ENCODE measurements at places on chromosomes 7 and 10.

- no peaks in the 10 kb centered on the region for H3K36me3 ChIP-seq
- H3K4me1 ChIP-seq, result peaks cover 5% of the 10 kb centered on the region
- DNase-seq, result no peak
- H3K27me3 ChIP-seq, result no peaks in the 10 kb centered on the region
Measured at GRCh38 chr7:131655447-131655846, 99.0 kb upstream of the PODXL start.

DNA sequence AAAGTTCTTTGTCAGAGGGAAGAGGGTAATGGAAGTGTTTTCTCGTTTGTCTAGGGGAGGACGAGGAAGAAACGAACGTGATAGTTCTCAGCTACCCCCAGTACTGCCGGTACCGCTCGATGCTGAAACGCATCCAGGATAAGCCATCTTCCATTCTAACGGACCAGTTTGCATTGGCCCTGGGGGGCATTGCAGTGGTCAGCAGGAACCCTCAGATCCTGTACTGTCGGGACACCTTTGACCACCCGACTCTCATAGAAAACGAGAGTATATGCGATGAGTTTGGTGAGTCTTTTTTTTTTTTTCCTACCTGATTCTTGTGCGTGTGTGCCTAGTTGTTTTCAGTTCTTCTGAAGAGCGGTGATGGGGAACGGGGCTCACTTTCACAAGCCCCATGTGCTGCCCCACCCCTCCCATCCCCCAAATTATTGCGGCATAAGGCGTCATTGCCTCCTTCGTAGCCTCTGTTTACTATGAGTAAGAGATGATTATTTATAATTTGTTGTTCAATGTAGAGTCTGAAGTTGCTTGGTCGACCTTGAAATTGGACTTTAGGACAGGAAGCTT is 98.6 kb downstream of the ARID5B start:
- H3K36me3 ChIP-seq, result no peaks in the 10 kb centered on the region
- H3K27me3 ChIP-seq, result no peaks in the 10 kb centered on the region
- no peak for DNase-seq
- no peak overlapping the region for H3K4me3 ChIP-seq
- H3K27ac ChIP-seq, result no peak overlapping the region

- no peaks in the 10 kb centered on the region for H3K4me1 ChIP-seq
- no peak overlapping the region for H3K4me3 ChIP-seq
- H3K36me3 ChIP-seq, result no peaks in the 10 kb centered on the region
- peaks cover 50% of the 10 kb centered on the region for H3K27me3 ChIP-seq
- DNase-seq, result no peak
Measured at GRCh38 chr10:15469111-15469510, 98.0 kb upstream of the FAM171A1 start.

- H3K27ac ChIP-seq, result no peak overlapping the region
- H3K4me1 ChIP-seq, result no peaks in the 10 kb centered on the region
- DNase-seq, result no peak
- H3K27me3 ChIP-seq, result no peaks in the 10 kb centered on the region
- H3K4me3 ChIP-seq, result no peak overlapping the region
- no peaks in the 10 kb centered on the region for H3K36me3 ChIP-seq
Measured at GRCh38 chr7:1814089-1814811, 144.2 kb downstream of the ELFN1 start.

DNA sequence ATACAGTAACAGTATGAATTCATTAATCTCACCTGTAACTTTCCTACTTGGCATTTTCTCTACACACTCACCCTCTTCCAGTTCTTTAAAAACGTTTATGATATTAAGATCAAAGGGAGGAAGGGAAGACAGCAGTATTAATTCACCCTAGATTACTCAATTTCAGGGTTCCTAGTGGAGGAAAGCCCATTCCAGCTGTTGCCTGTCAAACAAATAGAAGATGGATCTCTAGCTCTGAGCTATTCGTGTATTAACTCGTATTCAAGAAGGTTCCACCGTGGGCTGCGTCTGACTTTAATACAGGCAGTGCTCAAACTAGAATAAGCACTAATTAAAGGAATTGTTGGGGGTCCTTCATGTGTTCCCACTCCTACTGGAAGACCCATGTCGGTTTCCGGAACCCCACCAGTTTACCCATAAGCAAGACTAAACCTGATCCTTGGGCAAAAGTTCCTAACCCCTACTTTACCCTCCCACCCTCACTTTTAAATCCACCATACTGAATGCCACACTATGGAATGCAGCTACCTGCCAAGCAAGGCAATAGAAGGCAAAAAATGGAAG is 2.1 kb downstream of the NANOS1 start:
- DNase-seq, result no peak
- H3K27me3 ChIP-seq, result no peaks in the 10 kb centered on the region
- H3K4me1 ChIP-seq, result no peaks in the 10 kb centered on the region
- H3K4me3 ChIP-seq, result peak overlapping the region; percentile 64

DNA sequence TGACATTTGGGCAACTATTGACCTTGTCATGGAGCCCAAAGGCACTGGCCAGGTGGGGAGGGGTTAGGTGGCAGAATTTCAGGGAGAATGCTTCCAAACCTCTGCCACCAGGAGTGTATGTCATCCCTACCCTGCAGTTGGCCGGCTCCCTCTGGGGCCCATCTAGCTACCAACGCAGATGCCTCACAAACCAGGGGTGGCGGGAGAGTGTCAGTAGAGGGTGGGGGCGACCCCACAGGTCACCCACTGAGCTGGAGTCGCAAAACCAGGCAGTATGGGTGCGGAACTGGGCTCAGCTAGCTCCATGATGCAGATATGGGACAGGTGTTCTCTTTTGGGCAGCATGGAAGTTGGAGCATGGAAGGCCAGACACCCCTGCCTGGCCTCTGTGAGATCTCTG is 51.4 kb downstream of the FAM241B start:
- no peak overlapping the region for H3K4me3 ChIP-seq
- H3K4me1 ChIP-seq, result peaks cover 3% of the 10 kb centered on the region
- no peak overlapping the region for H3K27ac ChIP-seq
- DNase-seq, result no peak
- H3K36me3 ChIP-seq, result no peaks in the 10 kb centered on the region
- no peaks in the 10 kb centered on the region for H3K27me3 ChIP-seq

DNA sequence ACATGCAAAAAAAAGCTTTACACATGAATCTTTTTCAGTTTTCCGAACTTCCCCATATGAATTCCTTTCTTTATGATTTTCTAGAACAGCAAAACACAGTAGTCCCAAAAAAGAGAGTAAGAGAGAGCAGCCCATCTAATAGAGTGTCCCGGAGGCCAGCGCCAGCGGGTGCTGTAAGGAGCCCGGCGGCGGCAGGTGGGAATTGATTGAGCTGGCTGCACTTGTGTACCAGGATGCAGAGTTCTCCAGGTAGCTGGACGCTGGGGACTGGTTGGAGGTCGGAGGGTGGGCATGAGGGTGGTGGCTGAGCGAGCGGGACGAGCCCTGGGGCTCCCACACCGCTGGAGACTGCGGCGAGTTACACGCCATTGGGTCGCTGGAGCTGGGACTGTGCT is 4.0 kb downstream of the DLX5 start:
- no peaks in the 10 kb centered on the region for H3K36me3 ChIP-seq
- peaks cover 98% of the 10 kb centered on the region for H3K27me3 ChIP-seq
- peak overlapping the region; percentile 70 for H3K4me3 ChIP-seq
- H3K27ac ChIP-seq, result no peak overlapping the region
- 0 out of 2 replicates have a peak, but pooled peaks cover 2% of the 10 kb centered on the region for H3K4me1 ChIP-seq

DNA sequence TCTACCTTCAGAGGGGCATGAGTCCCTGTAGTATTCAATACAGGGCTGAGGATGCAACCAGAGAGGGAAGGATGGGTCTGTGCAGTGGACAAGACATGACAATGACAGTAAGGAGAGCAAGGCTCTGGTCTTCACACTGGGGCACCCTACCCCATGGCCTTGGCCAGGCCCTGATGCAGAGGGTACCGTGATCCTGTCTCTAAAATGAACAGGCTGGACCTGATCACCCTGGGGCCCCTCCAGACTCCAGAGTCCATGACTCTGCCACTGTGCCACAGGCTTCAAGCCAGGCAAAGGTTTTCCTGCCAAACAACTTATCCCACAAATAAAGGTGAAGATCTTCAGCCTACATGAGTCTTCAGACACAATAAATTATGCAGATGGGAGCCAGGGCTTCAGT is 4.9 kb downstream of the MAT1A start:
- DNase-seq, result no peak
- H3K27ac ChIP-seq, result no peak overlapping the region
- no peaks in the 10 kb centered on the region for H3K36me3 ChIP-seq
- H3K27me3 ChIP-seq, result no peaks in the 10 kb centered on the region
- H3K4me1 ChIP-seq, result no peaks in the 10 kb centered on the region

GRCh38 chr7:92460109-92460508 is 12.8 kb downstream of the GATAD1 start:
- no peak for DNase-seq
- no peaks in the 10 kb centered on the region for H3K4me1 ChIP-seq
- no peak overlapping the region for H3K27ac ChIP-seq
- H3K4me3 ChIP-seq, result no peak overlapping the region
- no peaks in the 10 kb centered on the region for H3K27me3 ChIP-seq

DNA sequence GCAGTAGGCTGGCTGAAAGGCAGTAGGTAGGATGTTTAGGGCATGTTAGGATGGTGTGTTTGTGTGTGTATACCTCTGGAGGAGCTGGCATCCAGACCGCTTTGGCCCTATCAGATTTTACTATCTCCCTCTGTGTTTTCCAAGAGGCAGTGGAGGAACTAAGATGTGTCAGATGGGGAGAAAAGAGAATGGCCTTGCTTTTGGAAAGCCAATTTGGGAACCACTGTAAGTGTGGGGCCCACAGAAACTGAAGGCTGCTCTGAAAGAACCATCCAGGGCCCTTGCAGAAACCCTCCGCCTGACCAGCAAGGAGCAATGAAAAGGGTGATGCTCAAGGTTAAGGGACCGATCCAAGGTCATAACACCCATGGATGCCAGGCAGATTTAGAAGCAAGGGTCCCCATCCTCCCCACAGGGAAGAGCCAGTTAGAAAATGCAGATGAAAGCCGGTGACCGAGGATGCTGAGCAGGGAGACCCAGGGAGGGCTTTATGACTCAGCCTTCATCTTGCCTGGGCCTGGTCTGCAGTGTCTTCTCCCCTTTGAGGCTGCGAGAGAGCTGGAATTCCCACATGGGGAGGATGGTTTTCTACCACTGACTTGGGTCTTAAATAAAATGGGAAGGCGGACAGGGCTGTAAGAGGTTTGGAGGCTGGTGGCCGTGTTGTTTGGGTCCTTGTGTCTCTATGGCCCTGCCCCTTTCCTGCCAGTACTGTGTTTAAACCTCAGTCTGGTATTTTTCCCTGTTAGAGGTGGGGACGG is 275.8 kb downstream of the LRMDA start:
- H3K4me1 ChIP-seq, result peaks cover 6% of the 10 kb centered on the region
- no peaks in the 10 kb centered on the region for H3K36me3 ChIP-seq
- no peak overlapping the region for H3K4me3 ChIP-seq
- no peak overlapping the region for H3K27ac ChIP-seq
- no peak for DNase-seq
- no peaks in the 10 kb centered on the region for H3K27me3 ChIP-seq
